ENCODE measurements at places on chromosomes 2 and 18.

DNA sequence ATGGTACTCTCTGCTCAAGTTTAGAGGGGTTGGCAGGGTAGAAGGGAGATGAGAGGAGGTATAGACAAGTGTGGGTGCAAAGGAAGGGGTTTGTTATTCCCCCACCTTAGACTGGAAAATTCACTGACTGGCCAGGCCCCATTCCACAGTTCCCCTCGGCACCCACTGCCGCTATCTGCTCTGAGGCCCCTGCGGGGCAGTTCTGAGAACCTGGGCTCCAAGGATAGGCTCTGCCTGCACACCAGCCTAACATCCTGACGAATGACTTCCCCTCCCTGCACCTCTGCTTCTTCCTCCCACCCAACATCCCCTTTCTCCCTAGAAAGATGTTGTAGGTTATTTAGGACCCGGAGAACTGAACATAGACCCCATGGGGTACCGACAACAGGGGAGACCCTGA is 303.9 kb upstream of the HDAC4 start:
- no peak for DNase-seq

GRCh38 chr2:120461092-120461491 is 115.2 kb downstream of the INHBB start:
- no peak for DNase-seq

- no peak for DNase-seq
Observed at GRCh38 chr2:84782717-84783442, 98.0 kb downstream of the TRABD2A start.

DNA sequence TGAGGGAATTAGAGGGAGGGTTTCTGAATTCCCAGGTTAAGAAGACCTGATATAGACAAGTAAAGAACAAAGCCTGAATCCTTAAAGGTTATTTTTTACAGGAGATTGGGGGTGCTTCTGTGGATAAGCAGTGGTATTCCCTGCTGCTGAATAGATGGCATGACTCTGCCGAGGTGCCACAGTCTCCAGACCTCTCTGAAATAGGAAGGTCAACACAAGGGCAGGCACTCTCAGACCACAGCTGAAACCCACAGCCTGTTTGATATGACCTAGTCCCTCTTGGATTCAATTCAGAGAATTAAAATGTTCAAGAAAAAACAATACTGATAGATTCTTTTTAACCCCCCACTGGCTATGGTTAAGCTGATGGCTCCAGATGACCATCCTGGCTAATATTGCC is 259.3 kb downstream of the PTGR3 start:
- DNase-seq: no peak

- no peak for DNase-seq
Observed at GRCh38 chr2:23619941-23620340, 235.0 kb downstream of the KLHL29 start.

DNA sequence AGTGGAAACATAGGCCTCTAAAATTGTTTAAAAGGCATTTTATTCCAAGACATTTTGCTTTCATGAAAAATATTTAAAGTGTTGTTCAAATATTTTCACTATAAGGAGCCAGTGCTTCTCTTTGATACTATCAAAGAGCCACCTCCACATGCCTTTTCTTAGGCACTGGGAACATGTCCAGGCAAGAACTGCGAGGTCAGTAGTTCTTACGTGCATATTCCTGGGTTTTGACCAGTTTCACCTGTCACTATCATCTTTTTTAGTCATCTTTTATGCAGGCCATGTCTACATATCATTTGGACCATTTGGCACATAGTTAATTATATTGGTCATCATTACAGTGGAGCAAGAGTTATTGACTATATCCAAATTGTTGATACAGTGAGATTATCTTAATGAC is 195.3 kb downstream of the CCDC85A start:
- no peak for DNase-seq

GRCh38 chr2:160156665-160157064 is 43.4 kb downstream of the ITGB6 start:
- DNase-seq: no peak

DNA sequence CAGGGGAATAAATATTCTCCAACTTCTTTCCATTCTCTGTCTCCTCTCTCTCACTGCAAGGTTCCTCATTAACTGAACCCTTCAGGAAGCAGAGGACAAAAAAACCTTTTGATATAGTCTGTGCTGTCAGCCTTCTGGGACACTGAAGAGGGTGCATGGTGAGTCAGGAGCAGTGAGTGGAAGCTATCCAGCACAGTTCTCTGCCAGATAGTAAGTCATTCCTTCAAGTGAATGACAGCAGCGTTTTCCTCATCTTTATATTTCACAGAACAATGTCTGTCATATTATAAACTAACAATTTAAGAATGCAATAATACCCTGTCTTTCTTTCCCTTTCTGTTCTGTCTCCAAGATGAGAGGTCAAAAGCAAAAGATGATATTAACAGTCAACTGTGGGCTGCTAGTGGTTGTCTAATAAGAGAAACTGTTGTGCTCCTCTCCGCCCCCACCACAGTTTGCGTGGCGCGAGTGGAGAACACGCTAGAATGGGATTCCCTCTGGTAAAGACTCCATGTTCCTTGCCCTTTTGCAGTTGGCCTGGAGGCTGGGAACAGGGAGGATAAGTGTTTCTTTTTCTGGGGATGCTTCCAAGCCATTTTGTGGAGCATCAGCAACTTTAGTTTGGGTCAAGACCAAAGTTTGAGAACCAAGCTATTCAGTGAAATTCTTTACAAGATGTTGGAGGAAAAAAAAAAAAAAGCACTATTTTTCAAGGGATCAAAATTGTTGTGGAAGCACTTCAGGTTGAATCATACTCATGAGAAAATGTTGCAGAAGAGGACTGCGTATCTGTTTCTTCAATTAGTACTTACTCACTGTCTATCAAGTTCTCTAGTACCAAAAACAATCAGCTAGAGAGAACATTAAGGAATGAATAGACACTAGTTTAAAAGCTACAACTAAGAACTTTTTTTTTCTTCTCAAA is 430.2 kb downstream of the SETBP1 start:
- DNase-seq: no peak

- no peak for DNase-seq
Observed at GRCh38 chr18:6414118-6414722, 491 bp downstream of the L3MBTL4 start.

DNA sequence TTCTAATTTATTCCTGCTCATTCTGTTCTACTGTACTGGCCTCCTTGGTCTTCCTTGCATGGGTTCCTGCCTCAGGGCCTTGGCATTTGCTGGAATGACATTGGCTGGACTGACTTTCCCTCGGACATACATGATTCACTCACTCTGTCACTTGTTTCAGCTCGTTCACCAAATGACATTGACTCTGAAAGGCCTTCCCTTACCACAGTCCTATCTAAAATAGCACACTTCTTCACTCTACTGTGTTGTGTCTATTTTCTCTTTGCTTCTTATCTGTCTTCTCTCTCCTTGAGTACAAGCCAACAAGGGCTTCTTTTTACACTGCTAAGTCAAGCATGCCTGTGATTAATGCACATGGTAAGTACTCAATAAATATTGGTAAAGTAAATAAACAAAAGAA is 65.6 kb downstream of the SCG2 start:
- DNase-seq: no peak

DNA sequence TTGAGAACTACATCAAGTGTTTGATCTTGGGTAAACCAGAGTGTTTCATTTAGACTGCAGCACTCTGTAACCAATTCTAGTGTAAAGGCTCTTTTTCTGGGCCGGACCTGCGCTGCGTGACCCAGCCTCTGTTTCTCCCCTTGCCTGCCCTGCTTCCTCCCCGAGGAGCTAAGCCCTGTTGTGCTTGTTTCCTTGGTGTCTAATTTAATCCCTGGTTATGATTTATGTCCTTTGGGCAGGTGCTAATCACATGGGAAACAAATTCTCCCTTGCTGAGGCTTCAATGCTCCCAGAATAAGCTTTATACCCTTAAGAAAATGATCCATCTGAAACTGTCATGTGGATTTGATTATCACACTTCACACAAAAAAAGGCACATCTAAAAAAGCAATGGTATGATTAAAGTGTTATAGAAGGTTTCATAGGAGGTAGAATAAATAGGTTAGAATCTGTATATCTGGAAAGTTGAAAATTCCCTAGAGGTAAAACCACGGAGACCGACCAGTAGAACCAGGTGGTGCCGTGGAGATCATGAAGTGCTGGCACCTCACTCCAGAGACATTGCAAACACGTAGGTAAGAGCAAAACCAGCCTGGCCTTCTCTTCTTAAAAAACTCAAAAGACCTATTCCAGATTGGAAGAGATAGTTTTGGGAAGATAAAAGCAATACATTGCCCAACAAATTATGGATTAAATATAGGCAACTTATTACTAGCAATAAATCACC is 31.0 kb upstream of the SLC9A2 start:
- DNase-seq: no peak

- DNase-seq: no peak
Observed at GRCh38 chr2:64652231-64653108, 1.2 kb downstream of the SERTAD2 start.

GRCh38 chr2:188677142-188677541 is 297.0 kb upstream of the COL3A1 start:
- DNase-seq: no peak

- DNase-seq: no peak
Observed at GRCh38 chr2:197312186-197312585, 1.6 kb upstream of the ANKRD44 start.

DNA sequence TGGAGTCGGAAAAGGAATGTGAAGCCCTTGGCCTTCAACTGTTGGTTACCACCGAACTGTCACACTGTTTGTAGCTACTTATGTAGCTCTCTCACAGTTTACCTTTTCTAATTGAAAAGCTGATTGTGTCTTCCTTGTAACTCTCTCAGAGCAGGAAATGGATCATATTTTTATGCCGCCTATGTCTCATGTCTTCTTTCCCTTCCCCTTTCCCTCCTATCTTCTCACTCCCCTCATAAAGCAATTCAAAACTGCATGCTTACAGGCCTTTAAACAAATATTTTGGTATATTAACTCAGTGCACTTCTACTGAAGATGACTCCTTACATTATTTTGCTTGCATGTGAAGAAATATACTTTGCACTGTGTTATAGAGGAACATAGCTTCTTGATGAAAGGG is 6.0 kb downstream of the SLC39A10 start:
- no peak for DNase-seq

DNA sequence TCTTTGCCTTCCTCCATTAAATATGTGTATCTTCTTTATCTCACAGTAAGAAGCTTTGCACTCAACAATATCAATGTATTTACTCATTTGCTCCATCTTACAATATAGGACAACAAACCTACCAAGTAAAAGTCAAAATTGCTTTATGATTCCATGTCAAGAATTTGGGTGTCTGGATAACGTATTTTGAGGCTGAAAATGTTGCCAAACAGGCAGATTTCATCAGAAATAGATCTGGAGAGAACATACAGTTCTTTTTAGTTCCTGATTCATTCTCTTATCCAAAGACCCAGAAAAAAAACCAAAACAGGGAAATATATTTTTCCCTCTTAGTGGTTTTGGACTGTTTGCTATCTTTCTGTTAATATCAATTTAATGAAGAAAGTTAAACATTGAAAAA is 621.1 kb downstream of the STK39 start:
- DNase-seq: no peak

- peak; percentile 48 for DNase-seq
Observed at GRCh38 chr2:217510771-217511291, 492.0 kb downstream of the TNS1 start.

- no peak for DNase-seq
Observed at GRCh38 chr2:201833781-201834180, 27.4 kb downstream of the CDK15 start.

GRCh38 chr18:41973983-41974382 is 18.9 kb downstream of the PIK3C3 start:
- DNase-seq: no peak

DNA sequence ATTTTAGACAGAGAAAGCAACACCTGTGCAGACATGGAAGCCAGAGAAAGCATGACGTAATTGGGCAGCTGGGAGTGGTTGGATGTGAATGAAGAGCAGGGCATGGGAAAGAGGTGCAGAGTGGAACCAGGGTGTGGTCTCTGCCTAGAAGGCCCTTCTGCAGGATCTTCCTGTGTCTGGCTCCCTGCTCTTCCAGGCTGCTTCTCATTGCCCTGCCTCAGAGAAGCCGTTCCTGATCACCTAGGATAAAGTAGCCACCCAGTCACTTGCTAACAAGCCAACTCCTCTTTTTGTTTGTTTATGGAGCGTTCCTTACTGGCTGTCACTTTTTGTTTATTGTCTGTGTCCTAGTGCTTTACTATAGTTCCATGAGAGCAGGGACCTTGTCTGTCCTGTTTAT is 28.5 kb downstream of the GALNT1 start:
- DNase-seq: no peak

DNA sequence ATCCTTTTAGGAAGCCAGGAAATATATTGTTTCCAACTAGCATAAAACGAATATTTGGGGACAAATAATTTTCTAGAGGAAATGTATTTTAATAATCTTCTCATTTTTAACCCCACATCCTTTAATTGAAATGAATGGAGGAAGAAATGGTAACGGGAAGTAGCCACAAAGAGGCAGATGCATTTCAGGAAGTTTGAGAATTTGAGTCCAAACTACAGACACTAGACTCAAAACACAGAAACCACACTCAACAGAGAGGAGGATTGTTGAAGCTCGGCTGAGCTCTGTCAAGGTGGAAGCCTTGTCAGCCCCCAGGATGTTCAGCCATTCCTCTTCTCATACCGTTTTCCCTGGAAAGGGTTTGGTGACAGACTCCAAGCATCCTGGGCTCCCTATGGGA is 288.5 kb downstream of the NAPG start:
- no peak for DNase-seq

- no peak for DNase-seq
Observed at GRCh38 chr2:233571462-233571861, 4.9 kb upstream of the USP40 start.

DNA sequence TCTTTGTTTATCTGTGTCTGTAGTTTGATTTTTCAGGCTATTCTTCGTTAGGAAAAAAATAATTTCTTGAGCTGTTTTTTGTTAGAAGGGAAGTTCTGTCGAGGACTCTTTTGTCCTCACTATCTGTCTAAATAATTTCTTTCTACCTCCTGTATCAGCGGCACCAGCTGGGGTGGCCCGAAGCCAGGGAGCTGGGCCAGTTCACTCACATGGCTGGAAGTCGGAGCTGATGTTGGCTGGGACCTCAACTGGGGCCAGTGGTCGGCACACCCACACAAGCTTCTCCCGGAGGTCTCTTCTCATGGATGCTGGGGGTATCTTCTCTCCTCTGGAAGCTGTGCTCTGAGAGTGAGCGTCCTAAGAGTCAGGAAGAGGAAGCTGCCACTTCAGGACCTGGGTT is 8.0 kb upstream of the PDIA6 start:
- DNase-seq: no peak

DNA sequence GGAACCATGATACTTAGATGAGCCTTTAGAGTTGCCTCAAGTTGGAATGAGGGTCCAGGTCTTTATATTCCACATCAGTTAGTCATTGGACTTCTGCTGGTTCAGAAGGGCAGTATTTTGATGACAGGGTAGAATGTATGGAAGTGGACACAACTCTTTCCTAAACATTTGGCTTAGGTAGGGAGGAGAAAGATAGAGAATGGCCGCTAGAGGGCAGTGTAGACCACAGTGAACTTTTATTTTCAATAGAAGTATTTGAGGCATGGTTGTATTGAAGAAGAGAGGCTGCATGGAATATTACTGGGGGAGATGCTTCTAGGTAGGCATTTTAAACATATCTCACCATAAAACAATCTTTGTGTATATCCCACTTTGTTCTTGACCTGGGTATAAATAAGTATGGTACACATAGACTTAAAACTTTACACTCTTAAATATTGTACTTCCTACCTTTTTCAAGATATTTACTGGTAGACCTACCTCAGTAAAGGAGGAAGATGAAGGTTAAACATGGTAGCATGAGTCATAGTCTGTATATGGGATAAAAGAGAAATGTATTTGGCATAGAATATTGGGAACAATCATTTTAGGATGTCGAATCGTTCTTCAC is 497.6 kb upstream of the FAM98A start:
- peak; percentile 45 for DNase-seq

- DNase-seq: no peak
Observed at GRCh38 chr2:18441583-18441982, 118.9 kb downstream of the RDH14 start.
